Natural killer cell treated with Interleukin-12 subunit alpha and Interleukin-12 subunit beta and Interleukin-15 and Interleukin-18, amount 100 ng/mL, for 72 hours (primary cell): ENCODE measurements at places on chromosomes 11 and 22.

DNA sequence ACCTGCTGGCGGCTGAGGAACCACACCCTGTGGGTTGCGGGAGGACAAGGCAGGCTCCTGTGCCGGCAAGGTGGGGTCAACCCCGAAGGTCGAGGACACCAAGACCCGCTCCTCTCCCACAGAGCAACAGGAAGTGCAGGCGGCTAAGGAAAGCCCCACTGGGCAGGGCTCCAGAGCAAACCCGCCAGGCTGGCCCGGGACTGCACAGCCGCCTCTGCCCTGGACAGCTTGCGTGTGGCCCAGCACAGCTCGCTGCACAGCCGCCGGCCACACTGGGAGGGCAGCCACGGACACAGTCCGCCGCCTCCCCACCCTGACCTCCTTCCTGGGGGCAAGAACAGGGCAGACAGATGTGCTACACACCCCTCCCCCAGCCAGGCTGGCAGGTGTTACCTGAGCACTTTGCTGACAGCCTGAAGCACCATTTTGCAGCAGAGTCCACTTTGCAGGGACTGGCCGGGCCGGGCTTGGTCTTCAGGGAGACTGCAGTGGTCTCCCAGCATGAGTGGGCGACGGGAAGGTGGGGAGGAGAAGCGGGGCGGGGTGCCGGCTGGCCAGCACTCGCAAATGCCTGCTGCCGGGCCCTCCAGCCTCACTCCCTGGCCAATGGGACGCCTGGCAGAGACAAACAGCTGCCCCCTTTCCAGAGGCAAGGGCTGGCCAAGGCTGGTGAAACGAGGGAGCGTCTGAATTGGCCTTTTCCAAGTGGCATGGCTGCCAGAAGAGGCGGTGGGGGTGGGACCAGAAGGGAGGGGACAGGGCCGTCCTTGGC is at the start of gene MOB2:
MOB2 (minus strand) TSS at position 726 of the 772 bp plus-strand sequence; CDS start at position 503, 223 bp downstream.
- H3K27ac ChIP-seq, result peak within 1 kb of the TSS; percentile 32
- DNase-seq, result no peak
- H3K4me1 ChIP-seq, result peaks cover 21% of the 10 kb centered on the region

DNA sequence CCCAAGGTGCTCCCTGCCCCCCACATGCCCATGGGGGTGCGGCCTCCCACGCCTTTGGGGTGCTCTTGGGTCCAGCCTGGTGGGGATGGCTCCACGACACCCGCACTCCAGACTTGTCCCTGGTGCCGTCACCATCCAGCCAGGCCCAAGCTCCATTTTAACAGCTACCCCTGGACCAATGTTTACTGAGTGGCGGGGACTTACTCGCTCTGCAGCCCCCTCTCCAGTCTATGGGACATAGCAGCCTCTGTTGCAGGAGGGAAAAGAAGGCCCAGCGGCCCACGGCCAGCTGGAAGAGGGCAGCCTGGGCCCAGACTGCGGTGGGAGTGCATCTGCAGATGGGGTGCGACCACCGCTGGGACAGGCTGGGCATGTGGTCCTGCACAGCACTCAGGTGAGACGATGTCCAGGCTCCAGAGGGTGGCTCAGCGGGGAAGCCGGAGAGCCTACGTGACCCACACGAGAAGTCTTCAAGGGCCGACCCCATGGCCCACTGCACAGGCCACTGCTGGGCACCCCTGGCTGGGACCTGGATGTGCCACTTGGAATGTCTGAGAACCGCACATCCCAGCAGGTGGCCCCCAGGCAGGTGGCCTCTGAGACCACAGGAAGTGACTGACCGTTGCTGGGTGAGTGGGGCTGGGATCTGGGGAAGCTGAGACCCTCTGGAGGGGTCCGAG is 18.1 kb downstream of the IL17REL start:
- no peak for DNase-seq
- peaks cover 1% of the 10 kb centered on the region for H3K27me3 ChIP-seq
- H3K4me1 ChIP-seq, result peaks cover 7% of the 10 kb centered on the region
- H3K36me3 ChIP-seq, result no peaks in the 10 kb centered on the region
- H3K27ac ChIP-seq, result no peak overlapping the region

DNA sequence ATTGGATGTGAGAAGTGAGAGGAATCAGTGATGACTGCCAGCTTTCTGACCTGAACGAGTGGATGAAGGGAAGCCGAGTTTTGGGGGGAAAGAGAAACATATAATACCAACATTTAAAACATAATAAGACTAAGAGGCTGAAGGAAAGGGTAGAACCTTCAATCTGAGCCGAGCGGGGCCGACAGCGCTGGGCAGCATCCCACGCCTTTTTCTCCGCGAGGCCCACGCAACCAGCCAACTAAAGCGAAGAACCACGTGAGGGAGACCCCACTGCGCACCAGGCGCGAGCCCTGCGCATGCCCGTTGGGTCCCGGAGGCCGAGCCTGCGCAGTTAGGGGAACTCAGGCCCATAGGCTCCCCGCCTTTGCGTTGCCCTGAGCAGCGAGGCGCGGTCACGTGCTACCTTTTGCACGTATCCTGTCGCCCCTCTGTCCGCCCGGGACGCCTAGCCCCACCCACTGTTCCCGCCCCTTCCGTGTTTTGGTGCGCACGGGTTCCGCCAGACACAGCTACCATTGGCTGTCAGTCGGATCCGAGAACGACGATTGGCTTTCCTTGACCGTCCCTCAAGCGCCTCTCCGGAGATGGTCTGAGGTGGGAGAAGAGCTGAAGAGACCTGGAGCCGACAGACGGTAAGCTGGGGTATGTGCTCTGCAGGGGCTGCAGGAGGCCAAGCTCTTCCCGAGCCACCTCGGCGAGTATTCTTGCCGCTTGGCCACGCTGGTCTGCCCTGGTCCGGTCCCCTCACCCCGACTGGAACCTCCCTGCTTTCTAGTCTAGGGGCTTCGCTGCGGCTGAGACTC is at the start of gene HINFP:
HINFP (plus strand) TSS at position 573 of the 803 bp plus-strand sequence. CDS start 5,365 bp downstream, outside the sequence.
- H3K27me3 ChIP-seq, result no peaks in the 10 kb centered on the region
- no peaks in the 10 kb centered on the region for H3K36me3 ChIP-seq
- peak; percentile 100 for DNase-seq
- H3K4me3 ChIP-seq, result peak within 1 kb of the TSS; percentile 98

DNA sequence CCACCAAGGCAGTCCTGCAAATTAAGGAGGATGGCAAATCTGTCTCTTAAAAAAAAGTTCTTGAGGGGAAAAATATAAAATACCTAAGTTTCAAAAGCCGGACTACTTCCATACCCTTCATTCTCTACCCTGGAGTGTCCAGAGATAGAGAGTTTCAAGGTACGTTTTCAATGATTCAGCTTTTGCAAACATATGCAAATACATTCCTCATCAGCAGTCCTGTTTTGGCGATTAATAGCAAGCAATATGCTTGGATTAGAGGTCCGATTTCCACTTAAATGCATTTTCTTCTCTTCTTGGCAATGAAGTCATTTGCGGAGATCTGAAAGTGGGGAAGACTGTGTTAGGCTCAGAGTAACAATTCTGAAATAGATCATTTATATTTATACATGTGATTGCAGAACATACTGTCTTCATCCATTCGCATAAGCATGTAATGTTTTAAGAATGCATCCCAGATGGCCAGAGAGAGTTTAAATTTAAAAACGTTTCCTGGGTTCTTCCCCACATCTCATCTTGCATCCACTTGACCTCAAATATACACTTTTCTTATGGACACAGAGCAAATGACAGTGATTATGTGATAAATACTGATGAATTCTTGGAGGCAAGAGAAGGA is 13.8 kb upstream of the TFIP11 start:
- H3K36me3 ChIP-seq, result peaks cover 17% of the 10 kb centered on the region
- H3K4me3 ChIP-seq, result no peak overlapping the region
- H3K27me3 ChIP-seq, result no peaks in the 10 kb centered on the region
- peaks cover 4% of the 10 kb centered on the region for H3K4me1 ChIP-seq

DNA sequence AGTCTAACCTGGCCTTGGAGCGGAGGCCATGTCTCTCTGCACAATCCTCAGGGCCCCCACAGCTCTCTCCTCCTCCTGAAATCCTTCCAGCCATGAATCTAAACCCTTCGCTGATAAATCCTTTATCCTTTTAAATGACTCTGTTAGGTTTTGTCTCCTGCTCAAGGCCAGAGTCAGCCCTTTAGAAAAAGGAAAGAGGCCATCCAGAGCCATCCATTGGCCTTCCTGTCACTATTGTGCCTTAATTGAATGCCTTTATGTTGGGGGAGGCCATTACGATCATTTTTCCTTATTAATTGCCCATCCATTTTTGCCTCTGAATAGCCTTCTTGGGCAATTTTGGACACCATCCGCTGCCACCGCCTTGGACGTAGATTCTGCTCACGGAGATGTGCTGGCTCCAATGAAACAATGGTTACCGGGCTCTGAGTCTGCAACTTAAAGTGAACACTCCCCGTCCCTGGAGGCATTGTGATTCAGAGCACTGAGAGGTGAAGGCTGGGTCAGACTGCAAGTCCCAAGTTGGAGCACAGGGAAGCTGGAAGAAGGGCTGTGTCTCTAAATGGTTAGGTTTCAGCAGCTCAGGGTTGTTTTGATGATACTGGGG is 213.0 kb upstream of the E2F8 start:
- peaks cover 32% of the 10 kb centered on the region for H3K27me3 ChIP-seq
- no peaks in the 10 kb centered on the region for H3K4me1 ChIP-seq
- no peaks in the 10 kb centered on the region for H3K36me3 ChIP-seq
- H3K27ac ChIP-seq, result no peak overlapping the region

DNA sequence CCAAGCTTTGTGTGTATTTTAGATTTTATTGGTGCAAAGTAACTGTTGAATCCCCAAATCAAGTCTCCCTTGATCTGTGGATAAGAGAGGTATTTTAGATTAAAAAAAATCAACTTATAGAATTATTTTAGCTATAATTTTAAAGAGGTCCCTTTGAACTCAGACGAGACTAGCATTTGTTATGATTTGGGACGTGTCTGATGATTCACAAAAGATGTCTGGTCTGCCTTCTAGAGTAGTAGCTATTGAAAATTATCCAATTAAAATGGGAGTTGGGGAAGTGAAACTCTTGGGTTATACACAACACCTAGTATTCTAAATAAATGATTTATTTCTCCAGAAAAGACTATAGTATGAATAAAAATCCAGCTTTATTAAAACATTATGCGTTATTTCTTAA is 227.9 kb upstream of the GRIA4 start:
- no peak for DNase-seq
- H3K4me3 ChIP-seq, result no peak overlapping the region
- H3K4me1 ChIP-seq, result no peaks in the 10 kb centered on the region

DNA sequence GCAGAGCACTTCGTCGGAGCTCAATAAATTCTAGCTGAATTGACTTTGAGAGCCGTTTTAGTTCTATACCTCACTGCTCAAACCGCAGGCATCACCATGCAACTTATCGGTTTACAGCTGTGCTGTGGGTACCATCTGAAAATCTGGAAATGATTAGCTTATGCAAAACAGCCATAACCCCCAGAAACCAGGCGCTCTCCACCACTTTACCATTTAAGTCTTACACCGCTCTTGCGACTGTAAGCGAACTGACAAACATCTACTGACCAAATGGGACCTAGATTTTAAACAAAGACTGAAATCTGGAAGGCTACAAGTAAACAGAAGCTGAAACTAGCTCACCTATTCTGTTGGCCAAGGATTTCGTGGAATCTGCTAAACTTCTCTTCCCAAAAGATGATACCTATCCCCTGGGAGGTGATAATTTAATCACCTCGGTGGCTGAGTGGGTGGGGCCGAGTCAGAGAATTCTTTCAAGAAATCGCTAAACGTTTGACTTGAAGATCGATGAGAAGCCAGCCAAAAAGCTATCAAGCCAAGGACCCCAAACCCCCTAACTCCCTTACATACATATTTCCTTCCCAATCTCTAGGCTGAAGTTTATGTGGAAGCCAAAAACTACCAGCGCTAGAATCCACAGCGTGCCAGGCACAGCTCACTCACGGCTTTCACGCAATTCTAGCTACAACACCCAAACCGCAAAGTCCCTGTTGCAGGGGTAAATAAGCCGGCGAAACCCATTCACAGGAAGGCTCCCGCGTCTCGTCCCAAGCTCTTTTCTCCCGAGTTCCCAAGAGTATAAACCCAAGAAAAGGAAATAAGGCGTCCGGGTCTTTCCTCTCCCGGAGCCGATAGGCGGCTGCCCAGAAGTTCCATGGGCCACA is 644 bp downstream of the SPTY2D1 start:
- peak overlapping the region; percentile 98 for H3K4me3 ChIP-seq
- peaks cover 25% of the 10 kb centered on the region for H3K4me1 ChIP-seq
- peak overlapping the region; percentile 99 for H3K27ac ChIP-seq
- peaks cover 4% of the 10 kb centered on the region for H3K36me3 ChIP-seq
- peaks cover 2% of the 10 kb centered on the region for H3K27me3 ChIP-seq

DNA sequence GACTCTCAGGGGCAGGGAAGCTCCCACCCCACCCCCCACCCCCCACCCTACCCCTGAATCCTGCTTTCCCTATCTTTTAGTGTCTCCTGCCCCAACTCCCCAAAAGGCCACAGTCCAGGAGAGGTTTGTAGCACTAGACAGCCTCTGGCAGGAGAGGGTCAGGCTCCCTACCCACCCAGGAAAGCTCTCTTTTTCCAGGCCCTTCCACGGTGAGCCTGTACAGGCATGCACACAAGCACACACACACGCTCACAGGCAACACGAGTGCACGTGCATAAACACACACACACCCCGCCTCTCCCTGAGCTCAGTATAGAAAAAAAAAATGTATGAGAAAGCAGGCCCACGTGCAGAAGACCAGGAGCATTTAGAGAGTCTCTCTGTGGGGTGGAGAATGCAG is 414.0 kb downstream of the MN1 start:
- no peak overlapping the region for H3K27ac ChIP-seq
- no peaks in the 10 kb centered on the region for H3K4me1 ChIP-seq
- H3K27me3 ChIP-seq, result peaks cover 18% of the 10 kb centered on the region
- no peaks in the 10 kb centered on the region for H3K36me3 ChIP-seq

- H3K36me3 ChIP-seq, result no peaks in the 10 kb centered on the region
- H3K27ac ChIP-seq, result no peak overlapping the region
- no peak for DNase-seq
- H3K4me3 ChIP-seq, result no peak overlapping the region
- peaks cover 2% of the 10 kb centered on the region for H3K27me3 ChIP-seq
- H3K4me1 ChIP-seq, result no peaks in the 10 kb centered on the region
Observed at GRCh38 chr11:111114091-111114490, 131.4 kb upstream of the POU2AF2 start.

GRCh38 chr11:1508986-1509385 is 22.4 kb upstream of the MOB2 start:
- no peak for DNase-seq
- no peak overlapping the region for H3K27ac ChIP-seq
- H3K27me3 ChIP-seq, result no peaks in the 10 kb centered on the region
- H3K4me3 ChIP-seq, result no peak overlapping the region
- no peaks in the 10 kb centered on the region for H3K36me3 ChIP-seq
